SK-N-MC (cell line): ENCODE measurements at places on chromosomes 3 and 15.

GRCh38 chr3:134350861-134351311 is 23.4 kb downstream of the AMOTL2 start:
- DNase-seq, result no peak

- DNase-seq, result no peak
Measured at GRCh38 chr3:129366312-129366831, 62.1 kb downstream of the EFCAB12 start.

DNA sequence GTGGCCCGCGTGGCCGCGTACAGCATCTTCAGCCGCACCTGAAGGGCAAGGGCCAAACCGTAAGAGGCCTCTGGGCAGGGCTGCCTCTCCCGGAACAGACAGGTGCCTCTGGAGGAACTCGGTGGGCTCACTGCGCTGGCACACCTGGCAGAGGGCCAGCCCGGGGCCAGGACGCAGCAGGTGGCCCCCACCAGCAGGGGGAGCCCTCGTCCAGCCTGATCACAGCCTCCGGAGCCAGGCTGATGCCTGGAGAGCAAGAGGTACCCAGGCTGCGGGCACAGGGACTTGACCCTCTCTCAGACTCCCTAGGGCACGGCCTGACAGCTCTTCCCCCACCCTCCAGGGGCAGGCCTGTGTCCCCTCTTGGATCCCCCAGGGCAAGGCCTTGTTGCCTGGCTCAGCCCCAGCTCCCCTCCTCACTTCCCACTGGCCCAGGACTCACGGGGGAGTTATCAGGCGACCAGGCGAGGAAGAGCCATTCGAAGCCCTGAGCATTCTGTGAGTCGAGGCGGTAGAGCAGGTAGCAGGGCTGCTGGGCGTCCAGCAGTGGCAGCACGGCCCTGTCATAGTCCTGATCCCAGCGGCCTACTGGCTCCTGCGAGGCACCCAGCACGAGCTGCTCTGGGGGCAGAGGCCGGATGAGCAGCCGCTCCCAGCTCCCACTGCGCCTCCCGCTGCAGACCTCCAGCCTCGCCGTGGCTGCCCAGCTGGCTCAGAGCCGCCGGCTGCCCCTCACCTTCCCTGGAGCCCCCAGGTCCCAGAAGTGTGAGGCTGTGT is 6.2 kb upstream of the TLR9 start:
- no peak for DNase-seq

- no peak for DNase-seq
Measured at GRCh38 chr3:933326-933725, 159.5 kb upstream of the CNTN6 start.

DNA sequence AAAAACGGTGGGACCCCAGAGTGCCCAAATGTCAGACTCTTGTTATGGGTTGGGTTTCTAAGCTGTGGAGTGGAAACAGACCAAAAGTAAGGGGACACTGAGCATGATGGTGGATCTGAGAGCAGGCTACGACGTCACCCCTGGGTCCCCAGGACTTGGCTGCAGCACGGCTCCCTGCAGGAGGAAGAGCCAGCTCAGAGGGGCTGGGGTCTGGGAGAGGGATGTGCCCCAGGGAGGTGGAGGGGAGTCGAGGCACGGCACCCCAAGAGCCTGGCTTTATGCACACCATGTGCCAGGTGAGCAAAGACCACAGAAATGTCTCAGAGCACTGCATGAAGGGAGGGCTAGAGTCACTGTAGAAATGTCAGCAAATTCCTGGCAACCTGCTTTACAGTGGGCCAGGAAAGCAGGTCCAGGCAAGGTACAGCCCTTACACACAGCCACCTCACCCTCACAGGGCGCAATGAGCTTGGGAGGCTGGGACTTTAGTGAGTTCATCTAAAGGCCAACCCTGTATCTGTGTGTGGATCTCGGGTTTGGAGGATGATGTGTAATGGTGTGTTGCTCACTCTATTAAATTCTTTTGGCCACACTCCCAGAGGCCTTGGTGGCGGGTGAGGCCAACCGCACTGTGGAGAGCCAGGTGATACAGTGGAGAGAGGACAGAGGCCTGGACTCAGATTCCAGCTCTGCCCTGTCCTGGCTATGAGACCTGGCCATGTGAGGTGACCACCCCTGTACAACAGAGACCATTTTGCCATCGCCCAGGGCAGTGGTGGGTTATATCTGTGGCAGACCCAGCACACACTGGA is 14.1 kb downstream of the CTSH start:
- no peak for DNase-seq

DNA sequence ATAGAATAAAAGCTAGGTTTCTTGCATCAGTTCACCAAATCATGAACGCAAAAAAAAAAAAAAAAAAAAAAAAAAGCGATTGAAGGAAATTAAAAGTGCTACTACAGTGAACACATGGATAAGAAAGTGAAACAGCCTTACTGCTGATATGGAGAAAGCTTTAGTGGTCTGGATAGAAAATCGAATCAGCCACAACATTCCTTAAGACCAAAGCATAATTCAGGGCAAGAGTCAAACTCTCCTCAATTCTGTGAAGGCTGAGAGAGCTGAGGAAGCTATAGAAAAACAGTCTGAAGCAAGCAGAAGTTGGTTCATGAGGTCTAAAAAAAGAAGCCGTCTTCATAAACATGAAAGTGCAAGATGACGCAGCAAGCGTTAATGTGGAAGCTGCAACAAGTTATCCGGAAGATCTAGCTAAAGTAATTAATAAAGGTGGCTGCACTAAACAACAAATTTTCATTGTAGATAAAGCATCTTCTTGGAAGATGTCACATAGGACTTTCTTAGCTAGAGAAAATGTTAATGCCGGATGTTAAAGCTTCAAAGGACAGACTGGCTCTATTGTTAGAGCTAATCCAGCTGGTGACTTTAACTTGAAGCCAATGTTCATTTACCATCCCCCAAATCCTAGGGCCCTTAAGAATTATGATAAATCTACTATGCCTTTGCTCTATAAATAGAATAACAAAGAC is 19.2 kb downstream of the P3H2 start:
- DNase-seq, result no peak

GRCh38 chr3:31322460-31322859 is 210.3 kb upstream of the STT3B start:
- no peak for DNase-seq

- no peak for DNase-seq
Measured at GRCh38 chr15:29121907-29122306, 147.7 kb downstream of the NSMCE3 start.

GRCh38 chr3:136503056-136503455 is 249.1 kb downstream of the STAG1 start:
- DNase-seq, result no peak

DNA sequence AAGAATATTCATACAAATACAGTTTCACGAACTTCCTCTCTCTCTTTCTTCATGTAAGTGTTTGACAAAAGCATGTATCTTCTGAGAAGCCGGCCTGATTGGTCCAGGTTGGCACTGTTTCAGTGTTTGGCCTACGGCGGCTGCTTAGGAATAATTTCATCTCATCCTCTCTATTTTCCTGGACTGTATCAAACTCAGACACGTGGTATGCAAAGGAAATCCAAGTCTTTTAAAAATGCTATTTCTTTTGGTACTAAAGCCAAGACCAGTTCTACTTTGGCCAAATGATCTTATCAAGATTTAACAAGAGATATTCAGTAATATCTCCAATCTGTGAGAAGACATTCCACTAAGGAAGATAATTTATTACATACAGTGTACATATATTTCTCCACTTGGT is 152.8 kb downstream of the TIGIT start:
- no peak for DNase-seq

DNA sequence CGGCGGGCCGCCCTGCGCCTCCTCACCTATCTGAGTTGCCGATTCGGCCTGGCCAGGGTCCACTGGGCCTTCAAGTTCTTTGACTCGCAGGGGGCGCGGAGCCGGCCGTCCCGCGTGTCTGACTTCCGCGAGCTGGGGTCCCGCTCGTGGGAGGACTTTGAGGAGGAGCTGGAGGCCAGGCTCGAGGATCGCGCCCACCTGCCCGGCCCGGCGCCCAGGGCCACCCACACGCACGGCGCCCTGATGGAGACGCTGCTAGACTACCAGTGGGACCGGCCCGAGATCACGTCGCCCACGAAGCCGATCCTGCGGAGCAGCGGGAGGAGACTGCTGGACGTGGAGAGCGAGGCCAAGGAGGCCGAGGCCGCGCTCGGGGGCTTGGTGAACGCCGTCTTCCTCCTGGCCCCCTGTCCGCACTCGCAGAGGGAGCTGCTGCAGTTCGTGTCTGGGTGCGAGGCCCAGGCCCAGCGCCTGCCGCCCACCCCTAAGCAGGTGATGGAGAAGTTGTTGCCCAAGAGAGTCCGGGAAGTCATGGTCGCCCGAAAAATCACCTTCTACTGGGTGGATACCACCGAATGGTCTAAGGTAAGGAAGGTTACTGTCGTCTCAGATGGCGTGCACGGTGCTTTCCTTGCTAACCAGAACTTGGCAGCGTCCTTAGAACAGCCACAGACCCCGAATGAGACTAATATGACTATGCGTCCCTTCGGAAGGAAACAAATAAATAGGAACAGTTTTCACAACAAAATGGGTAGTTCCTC is 567 bp downstream of the TICRR start:
- no peak for DNase-seq

DNA sequence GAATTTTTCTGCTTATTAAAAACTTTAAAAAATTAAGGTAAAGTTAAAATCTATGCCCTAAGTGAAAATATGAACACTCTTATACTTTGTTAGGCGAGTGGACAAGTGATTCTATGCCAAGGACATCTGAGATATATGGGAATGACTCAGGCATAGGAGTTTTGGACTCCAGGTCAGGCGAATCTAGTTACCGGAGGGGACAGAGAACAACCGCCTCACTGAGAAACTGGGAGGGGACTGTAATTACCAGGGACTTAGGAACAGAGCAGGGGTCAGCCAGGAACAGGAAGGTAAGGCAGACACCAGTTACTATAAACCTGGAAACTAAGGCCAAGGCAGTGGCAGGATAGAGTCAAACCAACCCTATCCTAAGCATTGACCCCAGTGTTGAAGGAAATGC is 16.8 kb upstream of the ATP1B3 start:
- DNase-seq, result no peak

DNA sequence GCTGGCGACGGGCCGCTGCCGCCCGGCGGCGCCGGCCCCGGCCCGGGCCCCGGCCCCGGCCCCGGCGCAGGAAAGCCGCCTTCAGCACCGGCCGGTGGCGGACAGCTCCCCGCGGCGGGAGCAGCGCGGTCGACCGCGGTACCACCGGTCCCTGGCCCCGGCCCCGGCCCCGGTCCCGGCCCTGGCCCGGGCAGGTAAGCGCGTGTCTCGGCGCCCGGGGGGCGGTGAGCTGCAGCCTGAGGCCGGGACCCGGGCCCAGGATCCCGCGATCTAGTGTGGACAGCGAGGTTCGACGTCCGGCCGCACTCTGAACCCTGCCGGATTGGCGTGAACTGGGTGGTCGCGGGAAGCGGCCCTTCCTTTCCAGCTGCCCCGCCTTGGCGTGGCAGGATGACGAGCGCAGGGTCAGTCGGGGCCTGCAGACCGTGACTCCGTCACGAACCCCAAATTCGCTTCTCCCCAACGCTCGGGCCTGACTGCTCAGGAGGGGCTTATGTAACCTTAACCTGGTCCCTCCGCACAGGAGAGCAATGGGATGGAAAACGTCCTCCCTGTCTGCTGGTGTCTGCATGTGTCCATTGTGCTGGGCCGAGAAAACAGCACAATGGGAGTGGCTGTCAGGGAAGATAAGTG is 472 bp downstream of the BSN start:
- no peak for DNase-seq

DNA sequence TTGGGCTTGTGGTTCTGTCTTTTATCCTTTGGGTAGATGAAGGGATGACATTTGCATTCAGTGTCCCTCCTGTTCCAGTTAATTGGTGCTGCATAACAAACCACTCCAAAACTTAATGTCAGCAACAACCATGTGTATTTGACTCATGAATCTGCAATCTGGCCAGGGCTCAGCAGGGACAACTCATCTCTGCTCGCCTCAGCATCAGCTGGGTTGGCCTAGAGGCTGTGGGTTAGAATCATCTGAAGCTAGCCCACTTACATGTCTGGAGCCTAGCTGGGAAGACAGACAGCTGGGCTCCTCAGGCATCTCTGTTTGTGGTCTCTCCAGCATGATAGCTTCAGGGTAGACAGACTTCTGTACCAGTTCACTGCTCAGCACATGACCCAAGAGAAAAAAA is 92.0 kb downstream of the TMEM108 start:
- no peak for DNase-seq

GRCh38 chr3:46894256-46894655 is 16.7 kb downstream of the PTH1R start:
- no peak for DNase-seq

DNA sequence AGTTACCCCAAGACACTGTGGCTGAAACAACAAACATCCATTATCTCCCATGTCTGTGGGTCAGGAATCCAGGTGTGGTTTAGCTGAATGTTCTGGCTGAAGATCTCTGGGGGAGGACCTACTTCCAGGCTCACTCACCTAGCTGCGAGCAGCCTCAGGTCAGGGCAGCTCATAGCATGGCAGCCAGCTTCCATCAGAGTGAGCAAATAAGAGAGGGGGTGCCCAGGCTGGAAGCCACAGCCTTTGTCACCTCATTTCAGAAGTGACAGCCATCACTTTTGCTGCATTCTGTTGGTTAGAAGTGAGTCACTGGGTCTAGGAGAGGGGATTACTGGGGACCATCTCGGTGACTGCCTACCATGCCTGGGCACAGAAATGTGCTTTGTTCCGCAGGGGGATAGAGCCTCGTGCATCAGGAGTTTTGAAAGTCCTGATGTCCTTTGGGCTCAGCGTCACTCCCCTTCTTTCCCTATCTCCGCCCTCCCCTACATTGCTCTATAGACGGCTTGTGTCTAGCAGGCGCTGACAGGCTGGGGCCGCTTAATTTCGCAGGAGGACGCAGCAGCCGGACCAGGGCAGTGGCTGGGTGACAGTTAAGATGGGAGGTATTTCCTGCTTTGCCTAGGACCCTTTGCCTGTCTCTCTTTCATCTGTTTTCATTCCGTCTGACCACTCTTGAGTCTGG is 25.4 kb downstream of the TGM4 start:
- no peak for DNase-seq

DNA sequence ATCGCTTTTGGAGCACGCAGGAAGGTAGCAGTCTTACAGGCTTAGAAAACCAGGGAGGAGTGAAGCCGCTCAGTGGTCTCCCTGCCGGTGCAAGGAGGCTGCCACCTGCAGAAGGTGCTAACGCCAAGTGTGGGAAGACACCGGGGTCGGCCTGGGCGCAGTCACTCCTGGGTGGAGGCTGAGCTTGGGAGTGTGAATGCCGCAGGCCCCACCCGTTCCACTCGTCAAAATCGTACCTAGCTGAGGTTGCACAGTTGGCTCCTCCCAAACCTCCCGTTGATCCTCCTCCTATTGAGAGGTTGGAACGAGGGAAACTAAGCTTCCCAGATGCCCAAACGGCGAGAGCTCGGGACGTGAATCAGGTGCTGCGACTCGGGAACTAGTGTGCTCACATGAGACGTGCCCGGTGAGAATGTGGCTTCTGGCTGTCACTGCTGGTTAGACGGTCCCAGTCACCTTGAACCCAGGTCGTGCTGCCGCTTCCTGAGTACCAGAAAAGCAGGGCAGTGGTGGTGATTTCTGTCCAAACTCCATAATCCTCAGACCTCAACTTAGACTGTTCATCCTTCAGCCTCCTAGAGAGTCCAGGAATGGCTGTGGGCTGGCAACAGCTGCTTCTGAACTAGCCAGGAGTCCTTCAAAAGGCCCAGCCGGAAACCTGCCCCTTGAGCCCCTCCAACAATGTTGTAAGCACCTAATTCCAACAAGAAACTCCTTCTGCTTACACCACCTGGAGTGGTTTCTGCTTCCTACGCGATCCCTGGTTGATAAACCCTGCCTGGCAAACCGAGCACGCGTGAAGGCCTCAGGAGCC is 156.0 kb downstream of the XXYLT1 start:
- DNase-seq, result no peak
